ENCODE measurements at places on chromosomes 2 and 18.

- DNase-seq: no peak
Observed at GRCh38 chr2:79393107-79393685, 119.7 kb upstream of the CTNNA2 start.

GRCh38 chr2:230721712-230722111 lies 9.1 kb downstream of the CAB39 start:
- DNase-seq: no peak

DNA sequence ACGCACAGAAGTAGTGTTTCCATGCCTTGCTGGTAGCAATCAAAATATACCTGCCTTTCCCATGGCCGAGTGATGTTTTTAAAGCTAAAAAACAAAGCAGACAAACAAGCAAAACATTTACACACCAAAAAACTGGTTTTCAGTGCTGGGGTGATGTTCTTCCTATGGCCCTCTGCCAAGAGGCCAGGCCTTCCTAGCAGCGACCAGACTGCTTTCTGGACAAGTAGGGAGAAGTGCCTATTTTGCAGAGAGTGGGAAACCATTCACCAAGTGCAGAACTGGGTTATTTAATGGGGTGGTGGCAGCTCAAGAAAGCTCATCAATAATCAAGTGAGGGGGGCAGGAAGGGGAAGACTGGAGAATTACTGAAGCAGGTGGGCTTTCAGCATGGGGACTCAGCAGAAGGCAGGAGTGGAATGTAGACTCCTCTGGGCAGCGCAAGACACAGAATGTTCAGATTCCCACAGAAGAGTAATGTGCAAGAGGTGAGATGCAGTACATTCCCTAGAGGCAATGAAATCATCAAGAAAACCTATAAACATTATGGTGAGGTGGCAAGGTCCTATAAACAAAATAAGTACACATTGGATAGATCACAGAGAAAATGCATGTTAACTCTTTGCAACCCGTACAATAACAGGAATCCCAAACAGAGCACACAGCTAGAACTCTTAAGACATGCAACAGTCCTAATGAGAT lies 44.0 kb downstream of the CPO start:
- DNase-seq: no peak

DNA sequence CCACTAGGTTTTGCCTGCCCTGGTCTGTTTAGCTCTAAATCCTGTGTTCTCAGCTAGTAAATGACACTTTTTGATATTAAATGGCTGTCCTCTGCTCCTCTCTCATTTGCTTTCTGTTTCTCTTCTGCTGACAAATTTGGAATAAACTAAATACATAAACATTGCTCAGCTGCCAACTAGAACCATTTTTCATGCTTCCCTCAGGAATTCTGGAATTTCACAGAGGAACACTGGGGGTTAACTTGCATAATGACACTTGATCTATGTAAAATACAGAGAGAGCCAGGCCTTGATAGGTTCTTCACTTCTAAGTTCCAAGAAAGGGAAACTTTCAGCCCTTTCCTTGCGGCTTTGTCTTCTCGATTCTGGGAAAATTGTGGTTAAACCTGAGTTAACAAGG lies 450.6 kb upstream of the ST6GAL2 start:
- no peak for DNase-seq

DNA sequence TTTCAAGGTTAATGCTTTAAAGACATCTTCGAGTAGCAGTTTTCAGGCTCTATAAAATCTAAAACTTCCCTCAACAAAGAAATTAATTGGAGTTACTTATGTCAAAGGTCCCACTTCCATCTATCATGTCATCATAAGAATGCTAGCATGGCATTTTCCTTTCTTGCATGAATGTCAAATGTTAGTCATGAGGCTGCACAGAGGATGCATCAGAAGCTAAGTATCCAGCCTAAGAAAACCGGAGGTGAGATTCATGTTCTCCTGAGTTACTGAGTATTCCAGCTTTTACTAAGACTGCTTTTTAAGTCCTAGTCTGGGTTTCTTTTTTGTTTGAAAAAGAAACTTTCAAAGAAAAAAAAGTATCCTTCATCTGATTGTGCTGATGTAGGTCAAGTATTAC lies 130.6 kb upstream of the CDH19 start:
- no peak for DNase-seq

GRCh38 chr2:5235701-5236100 lies 456.5 kb upstream of the SOX11 start:
- no peak for DNase-seq

DNA sequence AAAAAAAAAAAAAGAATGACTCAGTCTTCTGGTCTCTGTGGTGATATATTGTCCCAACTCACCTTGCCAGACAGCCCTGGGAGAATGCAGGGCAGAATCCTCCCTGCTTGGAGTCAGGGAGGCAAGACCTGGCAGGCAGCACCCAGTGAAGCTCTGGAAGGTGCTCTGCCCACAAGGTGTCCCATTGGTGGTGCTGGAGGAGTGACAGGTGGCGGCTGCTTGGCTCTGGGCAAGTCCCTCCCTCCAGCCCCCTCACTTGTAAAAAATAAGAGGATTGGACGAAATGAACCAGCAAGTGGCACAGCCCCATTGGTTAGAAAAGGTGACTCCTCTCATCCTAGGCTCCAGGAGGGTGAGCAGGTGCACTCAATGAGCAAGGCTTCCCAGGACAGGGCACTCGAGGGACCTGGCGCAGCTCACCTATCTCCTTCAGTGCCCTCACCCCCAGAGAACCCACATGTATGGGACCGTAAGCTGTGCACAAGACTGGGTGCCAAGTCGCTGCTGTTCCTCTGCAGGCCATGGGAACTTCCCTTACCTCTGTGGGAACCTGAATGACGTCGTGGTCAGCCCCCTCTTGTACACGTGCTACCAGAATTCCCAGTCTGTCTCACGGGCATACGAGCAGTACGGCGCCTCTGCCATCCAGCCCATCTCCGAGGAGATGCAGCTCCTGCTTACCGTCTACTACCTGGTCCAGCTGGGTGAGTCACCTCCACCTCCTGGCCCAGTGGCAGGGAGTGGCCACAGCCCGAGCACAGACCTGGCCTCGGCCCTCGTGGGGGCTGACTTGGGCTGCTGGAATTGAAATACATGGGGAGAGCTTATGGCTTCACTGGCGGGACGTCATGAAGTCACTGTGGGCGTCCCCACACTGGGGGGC lies 54.6 kb downstream of the GREB1 start:
- no peak for DNase-seq
